ENCODE measurements at places on chromosomes 5 and 9. TPM values are rescaled to one million over a fixed set of nuclear protein-coding genes. Genes with fewer than 3 reads are reported as not detected.

The PHF24 gene
- 4.4 TPM for total RNA-seq

The C5orf52 gene
- not detected for total RNA-seq

The SPATA31D4 gene
- total RNA-seq = not detected

The ANXA2R gene
- total RNA-seq = 0.46 TPM

The PRRT1B gene
- not detected for total RNA-seq

The GALT gene
- total RNA-seq = 63.0 TPM

The SLCO6A1 gene
- not detected for total RNA-seq

The ARL14EPL gene
- total RNA-seq = not detected

The UNC13B gene
- 28.4 TPM for total RNA-seq

The HSPB3 gene
- not detected for total RNA-seq

The MARCOL gene
- not detected for total RNA-seq

The NUTM2F gene
- total RNA-seq = not detected

The ANKRD34B gene
- not detected for total RNA-seq

The RNF20 gene
- 32.0 TPM for total RNA-seq

Data from melanocyte of skin (primary cell).